ENCODE measurements at places on chromosomes 4 and X.
A peak's percentile ranks its signal among the peaks of the same experiment; 100 is the strongest.

GRCh38 chr4:169484485-169484884, 127.9 kb downstream of the NEK1 start:
- no peak for DNase-seq

DNA sequence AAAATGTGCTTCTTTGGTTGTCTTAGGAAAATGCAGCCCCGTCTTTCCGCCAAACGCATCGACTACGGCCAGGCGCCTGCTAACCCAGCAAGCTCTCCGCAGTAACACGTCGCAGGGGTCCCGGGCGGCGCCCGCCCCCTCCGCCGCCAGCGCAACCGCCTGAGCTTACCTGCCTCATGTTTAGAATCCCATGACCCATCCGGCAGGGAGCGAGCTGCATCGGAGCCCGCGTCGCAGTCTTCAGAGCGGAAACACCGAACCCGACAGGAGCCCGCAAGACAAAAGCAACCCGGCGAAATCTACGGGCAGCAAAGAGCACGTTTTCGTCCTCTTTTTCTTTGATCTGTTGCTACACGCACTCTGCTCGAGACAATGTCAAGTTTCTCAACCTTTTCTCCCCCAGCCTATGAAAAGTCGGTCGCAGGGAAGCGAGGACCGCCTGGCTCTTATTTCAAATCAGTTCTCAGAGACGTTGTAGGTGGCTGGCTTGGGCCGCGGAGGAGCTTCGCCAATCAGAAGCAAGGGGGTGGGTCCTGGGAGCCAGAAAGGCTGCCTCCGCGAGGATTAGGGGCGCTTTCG, at the start of gene MID1:
TSS of gene MID1 (minus strand) at position 465 of the 579 bp plus-strand sequence. CDS start 53,038 bp downstream, outside the sequence.
- no peak for DNase-seq

DNA sequence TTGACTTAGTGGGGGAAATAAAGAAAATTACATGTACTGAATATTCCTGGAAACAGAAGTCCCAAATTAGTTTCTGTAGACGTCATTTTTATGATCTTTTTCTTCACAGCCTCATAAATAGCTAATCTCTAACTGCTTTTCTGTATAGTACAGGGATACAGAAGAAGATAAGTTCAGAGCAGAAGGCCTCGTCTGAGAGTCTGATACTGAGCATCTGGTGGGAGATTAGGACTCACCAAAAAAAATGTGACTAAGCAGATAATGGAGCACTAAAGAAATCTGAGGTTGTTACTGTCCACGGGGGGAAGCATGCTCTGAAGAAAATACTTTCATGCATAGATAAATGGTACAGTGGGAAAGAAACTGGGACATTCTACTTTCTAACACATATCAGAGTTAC, 115.3 kb upstream of the TRPC5 start:
- DNase-seq, result no peak

GRCh38 chrX:39262641-39263040, 461.4 kb downstream of the MID1IP1 start:
- DNase-seq, result no peak

- DNase-seq, result peak; percentile 55
Observed at GRCh38 chr4:2482693-2483092, 13.8 kb downstream of the RNF4 start.

- DNase-seq, result no peak
Observed at GRCh38 chrX:31201503-31201902, 129.7 kb upstream of the FTHL17 start.

- no peak for DNase-seq
Observed at GRCh38 chr4:76053730-76054129, 17.9 kb upstream of the CXCL11 start.

DNA sequence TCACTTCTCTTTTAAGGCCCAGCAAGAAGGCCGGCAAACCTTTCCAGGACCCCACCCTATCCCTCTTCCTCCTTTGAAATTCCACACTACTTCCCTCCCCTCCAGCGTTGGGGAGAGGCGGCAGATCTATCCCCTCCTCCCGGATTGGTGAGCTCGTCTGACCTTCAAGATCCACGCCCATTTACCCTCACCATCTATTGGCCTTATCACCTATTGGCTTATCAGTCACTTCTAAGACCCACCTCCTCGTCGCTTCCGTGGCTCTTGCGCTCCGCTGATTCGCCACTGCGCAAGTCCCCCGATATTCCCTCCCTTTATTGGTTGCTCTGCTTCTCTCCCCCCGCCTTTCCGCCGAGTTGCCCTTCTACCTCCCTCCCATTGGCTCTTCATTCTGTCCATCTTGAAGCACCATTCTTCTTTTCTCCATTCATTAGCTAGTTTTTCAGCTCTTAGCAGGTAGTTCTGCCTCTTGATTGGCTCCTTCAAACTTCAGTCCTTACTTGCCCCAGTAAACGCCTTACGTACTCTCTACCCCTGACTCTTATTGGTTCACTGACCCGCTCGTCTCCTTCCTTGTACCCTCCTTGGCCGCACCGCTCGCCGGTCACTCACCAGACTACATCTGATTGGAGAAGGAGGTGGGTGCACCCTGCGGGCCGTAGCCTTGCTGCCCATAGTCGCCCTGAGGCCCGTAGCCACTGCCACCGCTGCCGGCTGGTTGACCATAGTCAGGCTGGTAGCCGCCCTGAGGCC, 4.8 kb upstream of the PRICKLE3 start:
- DNase-seq, result peak; percentile 97

DNA sequence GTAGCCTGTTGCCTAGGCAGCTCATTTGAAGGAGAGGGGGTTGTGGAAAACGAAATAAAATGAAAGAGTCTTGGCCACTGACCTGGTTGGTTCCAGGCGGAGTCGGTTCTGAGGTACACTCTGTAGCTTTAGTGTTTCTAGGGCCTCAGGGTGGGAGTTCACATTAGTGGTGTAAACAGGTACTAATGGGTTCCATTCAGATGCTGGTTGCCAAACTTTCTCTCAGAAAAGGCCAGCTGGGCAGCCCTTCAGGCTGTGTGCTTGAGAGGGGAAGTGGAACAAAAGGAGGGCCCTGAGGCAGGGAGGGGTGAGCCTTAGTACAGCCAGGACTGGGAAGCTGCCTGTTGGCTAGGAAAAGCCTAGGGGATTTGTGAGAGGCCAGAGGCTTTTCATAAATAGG, 24.8 kb downstream of the NHSL2 start:
- DNase-seq, result no peak

DNA sequence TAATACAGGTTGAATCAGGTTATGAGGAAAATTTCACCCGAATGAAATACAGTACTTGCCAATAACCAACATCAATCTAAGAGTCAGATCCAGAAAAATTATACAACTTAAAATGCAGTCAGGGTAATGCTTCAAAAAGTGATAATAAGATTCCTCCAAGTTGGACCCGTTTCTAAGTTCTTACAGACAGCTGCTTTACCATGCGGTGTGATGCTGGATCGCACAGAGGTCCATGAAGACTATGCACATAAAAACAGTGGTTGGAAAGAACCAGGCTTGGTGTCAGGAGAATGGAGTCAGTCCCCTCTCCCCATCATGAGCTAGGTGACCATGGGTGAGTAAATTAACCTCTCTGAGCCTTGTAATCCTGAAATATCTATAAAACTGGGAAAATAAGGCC, 261.3 kb downstream of the QDPR start:
- no peak for DNase-seq

GRCh38 chrX:97168646-97169045, 284.9 kb downstream of the RPA4 start:
- peak; percentile 73 for DNase-seq

GRCh38 chr4:74016068-74016467, 17.6 kb upstream of the CXCL5 start:
- no peak for DNase-seq

- no peak for DNase-seq
Observed at GRCh38 chr4:153273751-153274150, 69.5 kb downstream of the TRIM2 start.

DNA sequence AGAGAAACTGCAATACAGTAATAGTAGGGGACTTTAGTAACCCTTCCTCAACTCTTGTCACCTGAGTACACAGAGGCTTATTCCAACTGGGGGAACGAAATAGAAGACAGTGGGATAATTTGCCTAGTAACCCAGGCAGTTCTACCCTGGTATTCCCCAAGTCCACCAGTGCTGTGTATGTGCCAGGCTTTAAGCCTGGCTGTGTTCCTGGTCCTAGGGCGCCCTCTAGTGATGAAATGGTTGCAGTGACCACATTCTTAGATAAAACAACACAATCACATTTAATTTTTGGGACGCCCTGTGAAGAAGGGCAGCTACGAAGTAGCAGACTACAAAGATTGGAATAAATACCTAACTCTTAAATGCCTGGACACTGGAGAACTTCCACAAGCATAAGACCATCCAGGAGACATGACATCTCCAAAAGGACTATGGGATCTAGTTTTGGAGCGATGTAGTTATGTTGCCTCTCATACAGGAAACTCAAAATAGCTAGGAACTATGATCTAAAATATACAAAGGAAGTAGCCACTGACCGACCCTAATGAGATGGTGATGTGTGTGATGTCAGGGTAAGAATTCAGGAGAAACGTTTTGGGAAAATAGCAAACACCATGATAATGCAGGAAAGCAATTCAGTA, 288.5 kb upstream of the ZCCHC13 start:
- DNase-seq, result peak; percentile 66

GRCh38 chr4:157706155-157706554, 466.7 kb downstream of the GASK1B start:
- no peak for DNase-seq

- no peak for DNase-seq
Observed at GRCh38 chr4:94758141-94758699, 465 bp downstream of the BMPR1B start.

GRCh38 chrX:22278375-22278774, 5.7 kb downstream of the CBLL2 start:
- no peak for DNase-seq

DNA sequence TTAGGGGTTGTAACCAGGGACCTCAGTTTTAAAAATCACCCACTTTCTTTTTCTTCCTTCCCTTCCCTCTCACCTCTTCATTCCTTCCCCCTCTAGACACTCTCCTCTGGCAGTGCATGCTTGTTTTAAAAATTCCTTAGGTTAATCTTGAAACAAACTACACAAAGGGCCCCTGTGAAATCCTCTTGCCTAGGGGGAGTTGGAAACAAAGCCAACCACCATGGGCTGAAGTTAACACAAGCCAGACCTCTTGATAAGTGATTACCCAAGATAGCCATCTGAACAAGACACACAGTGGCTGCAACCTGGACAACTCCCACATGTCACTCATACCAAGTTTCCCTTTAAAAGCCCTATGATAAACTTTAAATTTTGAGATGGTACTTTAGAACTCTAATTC, 68.9 kb downstream of the TENT5D start:
- DNase-seq, result no peak

DNA sequence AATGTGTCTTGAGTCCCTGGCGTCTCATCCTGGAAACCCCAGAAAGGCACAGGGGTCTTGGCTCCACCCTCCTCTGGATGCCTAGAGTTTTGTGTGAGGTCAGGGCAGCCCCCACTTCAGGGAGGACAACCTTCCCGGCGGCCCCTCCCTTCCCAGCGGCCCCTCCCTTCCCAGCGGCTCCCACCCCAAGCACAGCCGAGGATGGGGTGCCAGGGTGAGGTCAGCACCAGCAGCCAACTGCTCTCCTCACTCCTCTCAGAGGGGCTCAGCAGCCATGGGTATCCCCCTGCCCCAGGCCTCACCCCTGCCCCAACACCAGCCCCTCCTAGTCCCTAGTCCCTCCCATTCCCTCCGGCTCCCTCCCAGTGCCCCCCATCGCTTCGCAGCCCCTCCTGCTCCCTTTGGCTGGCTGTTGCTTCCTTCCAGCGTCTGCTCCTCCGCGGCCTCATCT, 17.4 kb downstream of the DGKQ start:
- DNase-seq, result no peak

GRCh38 chr4:81790477-81790876, 318.8 kb upstream of the RASGEF1B start:
- DNase-seq, result no peak

DNA sequence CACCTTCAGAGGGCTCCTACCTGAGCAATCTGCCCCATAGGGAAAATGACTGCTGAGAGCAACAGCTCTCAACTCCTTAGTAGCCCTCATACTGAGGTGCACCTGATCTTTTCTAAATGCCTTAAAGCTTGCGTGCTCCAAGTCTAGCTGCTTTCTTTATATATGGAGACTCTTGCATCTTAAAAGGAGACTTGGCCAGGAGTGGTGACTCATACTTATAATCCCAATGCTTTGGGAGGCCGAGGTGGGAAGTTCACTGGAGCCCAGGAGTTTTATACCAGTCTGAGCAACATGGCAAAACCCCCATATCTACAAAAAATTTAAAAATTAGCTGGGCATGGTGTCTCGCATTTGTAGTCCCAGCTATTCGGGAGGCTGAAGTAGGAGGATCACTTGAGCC, 78.1 kb upstream of the TRIM2 start:
- no peak for DNase-seq

DNA sequence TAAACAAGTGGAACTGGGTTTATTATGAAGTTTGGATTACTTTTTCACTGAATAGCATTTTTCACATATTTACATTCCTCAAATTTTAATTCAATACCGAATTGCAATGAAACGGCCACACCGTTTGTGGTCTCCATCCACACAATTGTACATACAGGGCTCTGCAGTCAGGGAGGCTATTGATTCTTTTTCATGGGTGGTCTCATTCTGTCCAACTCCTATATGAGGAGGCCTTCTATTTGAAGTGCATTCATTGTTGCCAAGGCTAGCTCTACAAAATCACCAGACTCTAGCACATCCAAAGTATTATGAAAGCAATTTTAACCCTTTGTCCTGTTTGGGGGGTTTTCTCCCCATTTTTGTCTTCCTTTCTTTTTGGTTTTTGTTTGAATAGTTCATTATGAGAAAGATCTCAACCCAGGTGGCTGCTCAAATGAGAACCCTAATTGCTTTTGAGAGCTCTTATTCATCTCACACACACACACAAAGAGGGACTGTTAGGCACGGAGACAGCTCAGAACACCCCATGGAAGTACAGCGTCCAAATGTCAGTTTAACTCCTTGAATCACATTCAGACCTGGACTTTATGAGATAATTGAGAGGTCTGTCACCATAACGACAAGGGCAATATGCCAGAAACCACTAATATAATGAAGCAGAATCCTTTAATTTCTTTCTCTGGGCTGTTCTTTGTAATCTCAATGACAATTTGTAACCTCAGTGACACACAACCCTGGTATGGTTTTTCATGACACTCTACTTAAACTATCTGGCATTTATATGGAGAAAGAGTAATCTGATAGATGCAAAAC, 79.4 kb downstream of the NLGN4X start:
- no peak for DNase-seq

GRCh38 chr4:15938182-15938581, 358 bp downstream of the FGFBP1 start:
- DNase-seq, result no peak

DNA sequence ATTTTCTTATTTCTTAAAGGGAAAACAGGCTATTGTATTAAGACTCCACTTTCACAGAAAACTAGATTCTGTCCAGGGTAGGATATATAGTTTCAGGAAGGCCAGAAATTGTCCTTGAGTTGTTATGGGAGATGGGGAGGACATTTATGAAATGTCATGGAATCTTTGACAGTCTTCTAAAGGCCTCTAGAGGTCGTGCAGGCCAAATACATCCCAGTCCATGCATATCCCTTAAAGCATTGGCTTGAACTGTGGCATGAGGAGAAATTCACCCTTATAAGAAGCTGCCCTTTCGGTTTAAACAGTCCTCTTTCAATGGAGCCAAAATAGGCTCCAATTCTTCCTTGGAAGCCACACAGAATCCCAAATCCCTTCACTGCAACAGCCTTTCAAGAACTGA, 183.6 kb upstream of the NOCT start:
- no peak for DNase-seq

GRCh38 chrX:7950865-7951264, 23.7 kb upstream of the PNPLA4 start:
- peak; percentile 4 for DNase-seq

All from OCI-LY7 (cell line).